ENCODE measurements at places on chromosomes 16 and 17.

DNA sequence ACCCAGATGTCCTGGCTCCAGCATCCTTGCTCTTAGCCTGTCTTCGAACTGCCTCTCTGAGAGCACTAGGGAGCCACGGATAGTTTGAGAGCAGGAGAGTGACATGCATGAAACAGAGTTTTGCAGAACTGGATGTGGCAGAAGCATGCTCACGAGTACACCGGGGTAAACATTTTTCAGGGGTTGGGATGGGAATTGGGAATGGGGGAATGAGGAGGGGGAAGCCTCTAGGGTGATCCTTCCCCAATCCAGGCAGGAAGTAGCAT is 34.2 kb upstream of the CIBAR2 start:
- no peak for DNase-seq

DNA sequence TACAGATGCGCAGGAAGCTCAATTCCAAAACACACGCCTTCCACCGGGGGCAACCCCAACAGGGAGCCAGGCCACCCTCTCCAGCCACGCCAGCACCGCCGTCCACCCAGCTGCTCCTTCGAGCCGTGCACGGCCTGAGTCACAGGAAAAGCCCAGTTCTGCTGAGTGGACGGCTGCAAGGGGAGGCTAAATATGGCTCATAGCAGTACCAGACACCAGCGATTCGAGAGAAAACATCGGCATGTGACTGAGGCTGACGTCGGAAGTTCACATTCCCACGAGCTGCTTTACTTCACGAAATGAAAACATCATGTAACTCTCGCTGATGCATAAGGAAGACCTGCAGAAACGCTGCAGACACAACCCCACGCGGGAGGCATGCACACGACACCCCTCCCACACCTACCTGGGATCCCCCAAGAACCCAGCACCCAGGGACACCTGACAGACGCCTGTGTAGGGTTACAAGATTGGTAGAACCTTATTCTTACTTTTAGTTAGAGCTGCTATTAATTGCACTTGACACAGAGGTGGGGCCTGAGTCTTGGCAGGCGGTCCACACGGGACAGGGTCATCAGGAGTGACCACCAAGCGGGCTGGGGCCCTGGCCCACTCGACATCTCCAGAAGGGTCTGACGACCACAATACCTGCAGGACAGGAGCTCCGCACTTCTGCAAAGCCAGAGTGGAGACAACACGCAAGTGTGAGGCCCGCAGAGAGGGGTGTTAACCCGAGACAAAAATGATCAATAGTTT is 116.8 kb downstream of the ANKRD11 start:
- DNase-seq, result no peak

- DNase-seq, result no peak
Observed at GRCh38 chr16:59543641-59544040, 809.5 kb upstream of the GOT2 start.

DNA sequence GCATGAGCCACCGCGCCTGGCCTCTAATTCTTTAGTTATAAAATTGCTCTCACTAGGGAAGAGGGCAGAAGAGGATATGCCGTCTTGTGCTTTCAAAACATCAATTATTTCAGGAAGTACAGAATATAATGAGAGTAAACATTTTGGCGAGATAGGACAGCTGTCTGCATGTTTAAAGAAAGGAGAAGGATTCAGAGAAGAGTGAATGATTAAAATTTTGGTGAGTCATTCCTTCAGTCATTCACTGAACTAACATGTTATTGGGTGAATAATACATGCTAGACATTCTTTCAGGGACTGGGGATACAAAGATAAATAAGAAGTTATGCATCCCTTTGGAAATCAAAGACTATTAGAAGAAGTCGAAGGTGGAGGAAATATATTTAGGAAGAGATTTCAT is 590.3 kb upstream of the GOT2 start:
- DNase-seq, result no peak

DNA sequence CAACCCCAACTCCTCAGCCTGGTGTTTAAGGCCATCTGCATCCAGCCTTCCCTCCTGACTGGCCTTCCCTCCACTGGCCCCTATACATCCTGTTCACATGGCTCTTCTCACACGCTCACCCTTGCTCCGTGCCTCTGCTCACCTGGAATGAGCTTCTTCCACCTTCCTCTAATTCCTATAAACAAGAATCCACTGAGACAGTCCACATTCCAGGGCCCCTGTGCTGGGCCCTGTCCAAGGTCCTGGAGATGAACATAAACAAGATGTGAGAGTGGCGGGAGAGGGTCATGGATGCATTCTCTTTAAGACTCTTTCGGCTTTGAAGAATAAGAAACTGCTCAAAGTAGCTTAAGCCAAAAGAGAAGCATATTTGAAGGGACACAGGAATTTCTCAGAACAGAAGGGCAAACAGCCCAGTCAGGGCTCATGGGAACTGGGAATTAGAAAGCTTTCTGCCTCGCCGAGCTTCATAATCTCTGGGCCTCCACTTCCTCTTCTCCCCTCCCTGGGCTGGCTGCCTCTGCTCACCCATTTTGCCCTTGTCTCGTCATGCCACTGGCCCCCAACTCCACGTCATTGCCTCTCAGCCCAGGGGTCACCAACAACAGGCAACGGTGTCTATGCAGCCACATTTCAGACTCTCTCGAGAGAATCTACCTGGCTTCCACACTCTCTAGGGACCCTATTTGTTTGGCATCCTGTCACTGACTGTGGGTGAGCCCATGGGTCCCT is 13.5 kb downstream of the SPPL2C start:
- DNase-seq, result no peak

DNA sequence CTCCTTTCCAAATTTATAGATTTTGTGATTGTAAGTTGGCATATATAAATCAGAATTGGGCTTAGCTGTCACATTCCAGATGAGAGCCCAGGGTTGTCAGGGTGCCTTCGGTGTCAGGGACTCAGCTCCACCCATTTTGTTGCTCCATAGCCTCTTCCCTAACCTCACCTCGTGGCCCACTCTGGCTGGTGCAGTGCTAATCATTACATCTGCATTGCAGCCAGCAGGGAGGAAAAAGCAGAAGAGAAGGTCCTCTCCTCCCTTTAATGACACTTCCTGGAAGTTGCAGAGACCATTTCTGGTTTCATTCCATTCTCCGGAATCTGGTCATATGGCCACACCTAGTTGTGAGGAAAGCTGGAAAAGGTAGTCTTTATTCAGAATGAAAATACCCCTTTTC is 113.3 kb downstream of the CCT6B start:
- DNase-seq, result no peak

DNA sequence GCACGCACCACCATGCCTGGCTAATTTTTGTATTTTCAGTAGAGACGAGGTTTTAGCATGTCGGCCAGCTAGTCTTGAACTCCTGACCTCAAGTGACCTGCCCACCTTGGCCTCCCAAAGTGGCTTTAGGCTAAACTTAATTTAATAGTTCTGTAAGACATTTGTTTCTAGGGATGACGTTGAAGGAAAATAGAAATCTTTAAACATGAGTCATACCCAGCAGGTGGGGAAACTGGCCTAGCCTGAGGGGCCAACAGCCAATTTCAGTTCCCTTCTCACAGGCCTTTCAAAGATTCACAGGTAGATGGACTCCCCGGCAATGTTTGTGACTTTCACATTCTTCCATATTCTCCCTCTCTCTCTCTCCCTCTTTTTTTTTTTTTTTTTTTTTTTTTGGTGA is 18.1 kb upstream of the ITPRIPL2 start:
- no peak for DNase-seq

- DNase-seq, result no peak
Observed at GRCh38 chr17:34312080-34312479, 7.2 kb upstream of the CCL8 start.

DNA sequence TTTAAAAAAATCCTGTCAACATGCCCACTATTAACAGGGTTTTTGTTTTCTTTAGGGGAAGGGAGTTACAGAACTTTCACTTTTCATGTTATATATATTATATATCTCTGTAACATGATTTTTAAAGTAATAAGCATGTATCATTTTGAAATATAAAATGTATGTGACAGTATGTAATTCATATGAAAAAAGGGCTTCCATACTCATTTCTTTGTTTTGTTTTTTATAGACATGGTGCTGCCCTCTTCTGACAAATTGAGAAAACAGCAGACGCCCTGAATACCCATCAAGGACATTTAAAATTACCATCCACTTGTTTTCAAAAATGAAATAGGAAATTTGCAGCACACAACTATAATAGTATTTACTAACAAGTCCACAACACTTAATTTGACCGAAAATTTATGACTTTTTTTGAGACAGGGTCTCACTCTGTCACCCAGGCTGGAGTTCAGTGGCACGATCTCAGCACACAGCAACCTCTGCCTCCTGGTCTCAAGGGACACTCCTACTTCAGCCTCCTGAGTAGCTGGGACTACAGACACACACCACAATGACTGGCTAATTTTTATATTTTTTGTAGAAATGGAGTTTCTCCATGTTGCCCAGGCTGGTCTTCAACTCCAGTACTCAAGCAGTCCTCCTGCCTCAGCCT is 30.4 kb downstream of the CFDP1 start:
- peak; percentile 40 for DNase-seq

GRCh38 chr17:68381076-68381900 is 76.0 kb downstream of the WIPI1 start:
- DNase-seq, result no peak

GRCh38 chr17:32015245-32016013 is 8.2 kb downstream of the LRRC37B start:
- DNase-seq, result no peak

- peak; percentile 60 for DNase-seq
Observed at GRCh38 chr17:57955183-57955931, at the start of gene CUEDC1. CUEDC1 (minus strand) TSS chr17:57955412; CDS start chr17:57885564, 69,848 bp downstream.

- DNase-seq, result no peak
Observed at GRCh38 chr16:28205117-28205899, 6.5 kb downstream of the XPO6 start.

GRCh38 chr17:47725446-47726111 is 7.5 kb upstream of the TBX21 start:
- no peak for DNase-seq

GRCh38 chr17:43935204-43935925 is 6.9 kb downstream of the PPY start:
- DNase-seq, result no peak

DNA sequence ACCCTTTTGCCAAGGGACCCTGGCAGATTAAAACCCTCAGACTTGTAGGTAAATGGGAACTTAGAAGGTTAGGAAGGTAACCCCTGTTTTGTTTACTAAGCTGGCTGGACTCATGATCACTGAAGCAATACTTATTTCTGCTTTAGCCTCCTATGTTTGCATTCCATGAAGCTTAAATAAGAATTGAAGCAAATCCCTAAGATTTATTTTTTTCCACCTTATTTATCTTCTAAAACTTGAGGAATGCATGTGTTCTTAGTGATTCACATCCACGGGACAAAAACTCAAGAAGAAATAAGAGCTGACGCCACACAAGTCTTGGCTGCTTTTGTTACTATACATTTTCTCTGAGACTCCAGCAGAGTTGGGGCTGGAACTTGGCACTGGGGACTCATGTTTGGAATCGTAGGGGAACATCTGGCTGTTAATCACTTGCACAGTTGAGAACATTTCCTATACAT is 35.5 kb downstream of the CLUAP1 start:
- DNase-seq, result no peak

GRCh38 chr16:66474750-66475199 is 47.7 kb downstream of the BEAN1 start:
- peak; percentile 78 for DNase-seq

- no peak for DNase-seq
Observed at GRCh38 chr16:51556694-51557340, 405.7 kb upstream of the SALL1 start.

GRCh38 chr16:4087099-4087885 is 28.9 kb downstream of the ADCY9 start:
- DNase-seq, result no peak

DNA sequence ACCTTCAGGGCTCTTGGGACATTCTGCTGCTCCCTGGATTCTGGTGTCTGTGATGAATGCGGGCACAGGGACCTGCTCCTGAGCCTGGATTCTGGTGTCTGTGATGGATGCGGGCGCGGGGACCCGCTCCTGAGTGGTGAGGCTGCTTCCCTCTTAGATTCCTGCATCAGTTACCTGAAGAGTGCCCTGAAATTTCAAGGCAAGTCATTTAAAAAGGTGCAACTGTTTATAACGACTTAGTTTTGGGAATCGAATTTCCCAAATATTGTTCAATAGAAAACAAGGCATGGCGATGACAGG is 7.0 kb downstream of the TMEM204 start:
- no peak for DNase-seq

DNA sequence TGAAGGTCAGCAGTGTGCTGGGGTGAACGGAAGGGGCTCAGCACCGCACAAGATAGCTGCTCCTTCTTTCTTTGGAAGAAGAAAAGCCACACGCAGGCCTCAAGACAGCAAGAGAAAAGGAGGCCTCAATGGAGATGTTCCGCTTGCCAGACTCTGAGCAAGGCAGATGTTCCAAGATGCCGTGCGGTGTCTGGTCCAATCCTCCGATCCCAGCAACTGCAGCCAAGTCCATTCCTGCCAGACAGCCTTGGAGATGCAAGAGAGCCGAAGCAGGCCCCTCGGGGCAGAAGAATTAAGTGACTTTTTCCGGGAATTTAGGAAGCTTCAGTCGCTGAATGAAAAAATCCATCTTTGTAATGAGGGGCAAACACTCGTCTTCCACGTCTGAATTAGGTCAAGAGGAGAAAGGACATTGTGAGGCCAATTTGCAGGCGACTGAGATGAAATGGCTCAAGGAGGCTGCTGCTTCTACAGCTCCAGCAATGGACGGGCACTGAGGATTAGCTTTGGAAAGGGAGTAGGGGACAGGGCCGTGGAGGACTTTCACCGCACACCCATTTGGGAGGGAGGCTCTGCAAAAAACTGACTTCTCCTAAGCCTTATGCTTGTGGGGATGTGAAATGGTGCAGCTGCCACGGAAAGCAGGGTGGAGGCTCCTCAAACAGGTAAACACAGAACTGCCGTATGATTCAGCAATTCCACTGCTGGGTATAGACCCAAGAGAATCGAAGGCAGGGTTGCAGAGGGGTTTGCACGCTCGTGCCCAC is 44.7 kb downstream of the RPH3AL start:
- DNase-seq, result no peak

DNA sequence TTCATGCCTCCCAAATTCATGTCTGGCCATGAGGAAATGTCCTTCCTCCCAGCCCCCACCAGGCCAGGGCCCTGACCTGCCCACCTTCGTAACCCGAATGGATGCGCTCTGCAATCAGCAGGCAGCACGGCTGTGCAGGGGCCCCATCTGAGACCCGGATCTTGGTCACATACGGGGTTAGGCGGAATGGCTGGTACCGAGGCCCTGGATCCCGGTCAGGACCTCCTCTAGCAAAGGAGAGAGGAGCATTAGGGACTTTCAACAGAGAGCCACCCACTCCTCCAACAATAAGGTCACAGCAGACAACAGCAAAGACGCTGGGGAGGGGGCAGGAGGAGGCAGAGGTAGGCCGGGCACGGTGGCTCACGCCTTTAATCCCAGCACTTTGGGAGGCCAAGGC is 3.6 kb downstream of the PER1 start:
- no peak for DNase-seq
